ENCODE measurements at places on chromosomes 5 and 9.
A peak's percentile ranks its signal among the peaks of the same experiment; 100 is the strongest.

DNA sequence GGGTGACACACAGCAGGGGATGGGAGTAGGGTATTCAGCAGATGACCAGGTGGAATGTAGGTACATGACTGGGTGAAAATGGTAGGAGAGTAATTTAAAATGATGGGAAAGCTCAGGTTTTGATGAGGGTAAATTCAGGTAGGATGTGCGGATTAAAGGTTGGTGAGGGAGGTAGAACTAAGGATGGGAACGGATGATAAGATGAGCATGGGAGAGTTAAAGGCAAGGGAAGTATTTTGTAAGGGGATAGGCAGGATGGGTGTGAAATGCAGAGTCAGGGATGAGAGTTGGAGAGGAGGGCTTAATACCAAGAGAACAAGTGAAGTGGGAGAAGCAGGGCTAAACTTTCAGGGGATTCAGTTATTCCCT is 1.5 kb downstream of the TLN1 start:
- no peak for DNase-seq

GRCh38 chr9:131366761-131367401 is 27.0 kb upstream of the PRRC2B start:
- peak; percentile 36 for DNase-seq

DNA sequence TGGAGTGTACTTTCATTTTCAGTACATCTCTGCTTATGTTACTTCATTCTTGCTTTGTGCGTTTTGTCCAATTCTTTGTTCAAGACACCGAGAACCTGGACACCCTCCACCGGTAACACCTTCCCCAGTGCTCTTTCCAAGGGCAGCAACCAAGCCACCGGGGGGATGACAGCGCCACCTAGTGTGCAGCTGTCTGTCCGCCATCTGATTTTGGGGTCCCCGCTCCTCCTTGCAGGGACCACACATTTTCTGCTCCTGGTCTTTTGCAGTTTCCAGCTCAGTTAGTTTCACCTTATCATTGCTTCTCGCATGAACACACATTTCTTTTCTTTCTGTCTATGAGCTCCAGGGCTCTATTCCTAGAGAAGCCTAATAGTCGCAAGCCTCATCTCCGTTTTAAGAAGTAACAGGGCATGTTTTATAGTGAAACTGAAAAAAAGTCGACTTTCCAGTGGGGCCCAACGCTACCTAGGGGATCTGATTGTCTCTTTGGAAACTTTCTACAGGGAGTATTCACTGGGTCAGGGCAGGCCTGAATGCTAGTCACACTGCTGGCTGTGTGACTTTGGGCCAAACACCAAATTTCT is 152.1 kb downstream of the FSTL4 start:
- peak; percentile 68 for DNase-seq

- no peak for DNase-seq
These were observed 662 bp downstream of the SUSD3 start for GRCh38 chr9:93059011-93059714.

- DNase-seq = no peak
These were observed 233.8 kb upstream of the TMEM161B start for GRCh38 chr5:88502179-88503040.
